ENCODE measurements at places on chromosomes 11 and 22.

DNA sequence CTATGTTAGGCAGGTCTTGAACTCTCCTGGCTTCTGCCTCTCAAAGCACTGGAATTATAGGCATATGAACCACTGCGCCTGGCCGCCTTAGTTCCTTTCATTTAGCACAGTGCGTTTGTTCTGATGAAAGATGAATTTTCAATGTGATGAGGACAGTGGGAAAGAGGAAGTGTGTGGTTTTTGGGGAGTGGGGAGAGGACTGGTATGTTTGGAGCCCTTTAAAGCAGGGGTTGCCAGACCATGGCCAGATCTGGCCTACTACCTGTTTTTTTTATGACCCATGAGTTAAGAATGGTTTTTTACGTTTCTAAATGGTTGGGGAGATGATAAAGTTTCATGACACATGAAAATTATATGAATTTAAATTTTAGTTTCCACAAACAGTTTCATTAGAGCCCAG is 12.5 kb downstream of the ATXN10 start:
- DNase-seq, result no peak

GRCh38 chr11:46006418-46007070 is 84.1 kb downstream of the LARGE2 start:
- no peak for DNase-seq

GRCh38 chr11:304915-305843 is 2.4 kb upstream of the IFITM2 start:
- DNase-seq, result peak; percentile 79

GRCh38 chr22:46071451-46072109 is 78.7 kb upstream of the PPARA start:
- peak; percentile 96 for DNase-seq

DNA sequence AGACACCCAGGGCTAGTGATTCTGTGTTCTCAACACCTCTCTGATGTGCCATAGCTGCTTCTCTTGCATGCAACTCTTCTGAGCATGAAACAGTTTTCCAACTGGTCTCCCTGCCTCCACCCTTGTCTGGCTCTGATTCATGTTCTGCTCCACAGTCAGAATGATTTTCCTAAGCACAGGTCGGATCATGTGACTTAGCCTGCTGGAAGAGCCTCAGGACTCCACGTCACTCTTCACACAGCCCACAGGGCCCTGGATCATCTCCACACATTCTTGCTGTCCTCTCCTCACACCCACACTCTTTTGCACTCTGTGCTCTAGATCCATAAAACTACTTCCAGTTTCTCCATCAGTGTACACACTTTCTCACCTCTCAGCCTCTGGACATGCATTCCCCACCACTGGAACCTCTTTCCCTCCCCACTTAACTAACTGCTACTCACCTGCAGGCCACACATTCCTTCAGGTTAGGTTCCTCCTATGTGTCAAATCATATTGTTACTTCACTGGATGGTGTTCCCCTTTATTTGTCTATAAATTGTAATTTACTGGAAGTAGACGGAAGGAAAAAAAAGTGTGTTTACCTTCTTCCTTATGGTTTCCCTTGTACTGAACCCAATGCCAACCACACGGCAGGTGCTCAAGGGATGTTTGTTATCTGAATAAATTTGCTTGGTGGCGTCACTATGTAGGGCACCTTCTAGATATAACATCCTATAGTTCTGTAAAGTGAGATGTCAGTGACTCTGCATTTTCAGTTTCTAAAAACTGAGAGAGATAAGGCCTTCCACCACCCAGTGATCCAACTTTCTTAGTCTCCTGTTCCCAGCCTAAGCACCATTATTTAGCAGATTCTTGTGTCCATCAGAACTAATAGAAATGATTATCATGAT is 133.7 kb downstream of the ETS1 start:
- DNase-seq, result no peak

DNA sequence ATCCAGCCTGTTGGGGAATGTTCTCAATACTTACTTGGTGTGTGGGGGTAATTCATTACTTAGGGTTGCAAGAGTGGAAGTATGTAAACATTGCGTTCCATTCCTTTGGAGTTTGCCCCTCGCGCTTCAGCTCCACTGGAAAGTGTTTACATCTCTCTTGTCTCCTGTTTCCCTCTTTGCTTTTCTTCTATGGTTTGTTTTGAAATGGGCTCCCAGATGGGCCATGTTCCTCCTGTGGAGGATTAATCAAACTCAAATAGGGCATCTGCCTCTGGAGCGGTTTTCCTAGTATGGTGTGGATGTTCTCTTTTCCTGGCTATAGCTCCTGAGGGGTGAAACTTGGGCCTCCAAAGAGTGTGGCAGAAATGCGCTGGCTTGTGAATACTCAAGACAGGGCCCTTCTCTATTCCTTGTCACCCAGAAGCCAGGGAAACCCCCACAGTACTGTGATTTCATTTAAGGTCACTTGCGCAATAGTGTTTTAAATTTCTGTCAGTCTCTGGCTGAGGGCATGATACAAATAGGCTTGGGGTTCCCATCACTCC is 51.9 kb downstream of the CD44 start:
- no peak for DNase-seq

DNA sequence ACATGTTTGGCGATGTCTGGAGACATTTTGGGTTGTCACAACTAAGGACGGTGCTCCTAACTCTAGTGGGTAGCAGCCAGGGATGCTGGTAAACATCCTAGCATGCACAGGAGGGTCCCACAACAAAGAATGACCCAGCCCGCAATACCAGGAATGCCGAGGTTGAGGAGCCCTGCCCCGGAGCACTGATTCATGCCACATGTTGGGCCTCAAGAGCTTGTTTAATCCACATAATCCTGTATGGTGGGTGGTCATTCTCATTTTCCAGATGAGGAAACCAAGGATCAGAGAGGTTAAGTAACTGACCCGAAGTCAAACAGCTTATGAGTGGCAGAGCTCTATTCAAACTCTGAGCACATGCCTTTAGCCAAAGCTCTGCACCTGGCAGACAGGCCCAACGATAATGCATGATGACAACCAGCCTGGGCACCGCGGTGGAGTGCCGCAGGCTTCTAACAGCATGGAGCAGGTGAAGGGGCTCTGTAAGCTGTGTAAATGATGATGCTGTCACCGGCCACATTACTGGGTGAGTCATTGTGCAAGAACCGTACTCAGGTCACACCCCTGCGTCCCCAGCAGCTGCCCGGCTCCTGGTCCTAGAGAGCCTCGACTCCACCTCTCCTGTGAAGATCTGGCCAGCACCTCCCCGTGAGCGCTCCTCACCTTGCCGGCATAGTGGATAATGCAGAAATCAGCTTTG is 58.6 kb downstream of the APOL1 start:
- no peak for DNase-seq

GRCh38 chr22:31346733-31347250 is 646 bp upstream of the PATZ1 start:
- DNase-seq, result peak; percentile 80

- no peak for DNase-seq
These were observed 108.6 kb downstream of the FBXO7 start for GRCh38 chr22:32583074-32583682.

GRCh38 chr11:131584785-131585592 is 214.6 kb downstream of the NTM start:
- DNase-seq, result no peak

- DNase-seq, result no peak
These were observed 224.5 kb downstream of the ADAMTS15 start for GRCh38 chr11:130672911-130673310.

DNA sequence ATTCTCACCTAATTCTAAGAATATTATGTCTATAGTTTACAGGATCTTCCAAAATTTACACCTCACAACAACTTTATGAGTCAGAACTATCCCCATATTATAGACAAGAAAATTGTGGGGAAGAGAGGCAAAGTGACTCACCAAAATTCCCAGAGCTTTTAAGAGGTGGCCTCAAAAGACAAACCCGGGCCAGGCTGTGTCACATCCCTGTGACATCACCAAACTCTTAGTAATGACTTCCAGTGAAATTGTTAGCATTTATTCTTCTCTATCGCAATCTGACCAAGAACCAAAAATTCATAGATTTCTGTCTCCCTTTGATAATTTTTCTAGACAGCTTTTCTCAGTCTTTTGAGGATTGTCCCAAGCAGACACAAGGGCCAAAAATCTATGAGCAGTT is 134.3 kb downstream of the SNX19 start:
- no peak for DNase-seq

- no peak for DNase-seq
These were observed 21.2 kb downstream of the PACSIN2 start for GRCh38 chr22:42993651-42994275.

DNA sequence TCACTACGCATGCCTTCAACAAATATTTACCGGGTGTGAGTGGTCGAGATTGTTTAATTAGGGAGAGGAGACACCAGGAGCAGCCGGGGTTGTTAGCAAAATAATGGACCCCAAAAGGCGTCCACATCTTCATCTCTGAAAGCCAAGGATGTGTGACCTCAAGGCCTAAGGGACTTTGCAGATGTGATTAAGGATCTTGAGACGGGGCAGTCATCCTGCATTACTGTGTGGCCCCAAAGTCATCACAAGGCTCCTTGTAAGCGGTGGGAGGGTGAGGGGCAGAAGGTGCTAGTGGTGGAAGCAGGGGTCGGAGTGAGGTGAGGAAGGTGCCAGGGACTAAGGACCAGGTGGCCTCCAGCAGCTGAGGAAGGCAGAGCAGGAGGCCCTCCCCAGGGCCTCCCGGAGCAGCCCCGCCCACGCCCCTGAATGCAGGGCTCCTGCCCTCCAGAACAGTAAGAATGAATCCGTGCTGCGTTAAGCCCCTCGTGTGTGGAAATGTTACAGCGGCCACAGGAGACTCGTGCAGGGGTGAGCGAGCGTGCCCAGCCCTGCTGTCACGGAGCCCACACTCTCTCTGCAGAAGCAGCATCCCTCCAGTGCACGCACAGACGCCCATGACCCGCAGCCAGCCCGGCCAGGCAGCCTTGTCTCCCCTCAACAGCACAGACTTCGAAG is 83.5 kb downstream of the CELSR1 start:
- no peak for DNase-seq

DNA sequence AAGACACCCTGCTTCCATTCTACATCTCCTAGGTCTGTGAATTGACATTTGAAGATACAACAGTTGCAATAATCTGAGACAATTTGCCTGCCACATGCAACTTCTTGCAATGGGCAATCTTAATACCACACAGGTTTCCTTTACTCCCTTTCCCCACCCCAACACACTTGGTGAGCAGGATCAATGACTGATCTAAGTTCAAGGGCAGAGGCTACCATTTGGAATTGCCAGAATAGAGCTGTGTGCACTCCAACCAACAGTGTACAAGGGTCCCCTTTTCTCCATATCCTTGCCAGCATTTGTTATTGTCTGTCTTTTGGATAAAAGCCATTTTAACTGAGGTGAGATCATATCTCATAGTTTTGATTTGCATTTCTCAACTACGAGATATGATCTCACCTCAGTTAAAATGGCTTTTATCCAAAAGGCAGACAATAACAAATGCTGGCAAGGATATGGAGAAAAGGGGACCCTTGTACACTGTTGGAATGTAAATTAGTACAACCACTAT is 2.9 kb upstream of the NNMT start:
- DNase-seq, result no peak

GRCh38 chr11:94549146-94549545 is 5.4 kb downstream of the FUT4 start:
- no peak for DNase-seq

GRCh38 chr22:17083811-17084441 is 874 bp upstream of the IL17RA start:
- no peak for DNase-seq

GRCh38 chr11:36374726-36375125 is 78.6 kb downstream of the PRR5L start:
- DNase-seq, result no peak

DNA sequence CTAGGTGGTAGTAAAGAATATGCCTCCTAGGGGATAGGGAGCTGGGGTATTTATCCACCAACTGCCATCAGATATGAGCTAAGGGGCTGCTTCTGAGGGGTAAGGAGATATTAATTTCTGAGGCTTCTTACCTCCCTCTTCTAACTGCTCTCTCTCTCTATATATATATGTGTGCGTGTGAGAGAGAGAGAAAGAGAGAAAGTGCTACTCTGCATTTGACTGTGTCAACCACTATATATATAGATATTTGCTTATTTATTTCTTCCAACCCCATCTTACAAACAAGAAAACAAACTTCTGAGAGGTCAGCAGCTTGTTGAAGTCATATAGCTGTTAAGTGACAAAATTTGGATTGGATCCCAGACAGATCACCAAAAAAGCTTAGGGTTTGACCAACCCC is 5.9 kb upstream of the HEPACAM start:
- DNase-seq, result no peak

DNA sequence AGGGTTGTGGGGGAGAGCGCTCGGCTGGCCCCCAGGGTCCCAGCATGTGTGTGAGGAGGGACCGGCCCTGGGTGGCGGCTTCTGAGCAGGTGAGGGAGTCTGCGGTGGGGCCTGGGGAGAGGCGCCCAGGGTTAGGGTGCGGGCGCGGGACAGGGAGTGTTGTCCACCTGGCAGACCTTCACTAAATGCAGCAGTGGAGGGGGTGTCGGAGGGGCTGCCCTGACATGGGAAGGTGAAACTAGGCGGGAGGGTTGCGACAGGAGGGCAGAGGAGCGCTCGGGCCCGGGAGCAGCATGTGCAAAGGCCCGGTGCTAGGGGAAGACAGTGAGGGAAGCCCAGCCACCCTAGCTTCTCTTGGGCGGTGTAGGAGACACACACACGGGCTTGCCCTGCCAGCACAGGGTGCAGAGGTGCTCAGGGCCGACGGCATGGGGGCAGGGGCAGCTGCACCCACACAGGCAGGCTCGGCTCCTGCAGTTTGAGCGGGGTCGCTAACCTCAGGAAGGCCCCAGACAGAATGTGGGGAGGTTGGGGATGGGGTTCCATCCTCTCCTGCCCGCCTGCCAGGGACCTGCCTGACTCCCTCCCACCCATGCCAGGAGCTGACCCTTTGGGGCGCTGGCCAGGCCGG is 22.2 kb downstream of the OTUB1 start:
- DNase-seq, result no peak

DNA sequence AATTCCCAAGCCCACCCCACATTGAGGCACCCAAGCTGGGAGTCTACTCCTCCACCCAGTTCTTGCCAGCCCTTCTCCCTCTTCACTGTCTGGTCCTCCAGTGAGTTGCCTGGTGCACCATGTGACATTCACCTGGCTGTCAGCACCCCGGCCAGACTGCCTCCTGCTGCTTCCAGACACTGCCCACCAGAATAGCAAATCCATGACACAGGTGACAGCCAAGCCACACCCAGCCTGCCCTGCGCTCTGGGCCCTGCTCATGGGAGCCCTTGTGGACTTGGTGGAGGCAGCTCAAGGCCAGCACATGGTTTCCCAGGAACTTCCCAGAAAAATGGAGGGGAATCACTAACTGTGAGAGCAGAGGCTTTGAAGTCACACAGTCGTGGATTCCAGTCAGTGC is 96.3 kb upstream of the CSNK2A3 start:
- DNase-seq, result no peak

DNA sequence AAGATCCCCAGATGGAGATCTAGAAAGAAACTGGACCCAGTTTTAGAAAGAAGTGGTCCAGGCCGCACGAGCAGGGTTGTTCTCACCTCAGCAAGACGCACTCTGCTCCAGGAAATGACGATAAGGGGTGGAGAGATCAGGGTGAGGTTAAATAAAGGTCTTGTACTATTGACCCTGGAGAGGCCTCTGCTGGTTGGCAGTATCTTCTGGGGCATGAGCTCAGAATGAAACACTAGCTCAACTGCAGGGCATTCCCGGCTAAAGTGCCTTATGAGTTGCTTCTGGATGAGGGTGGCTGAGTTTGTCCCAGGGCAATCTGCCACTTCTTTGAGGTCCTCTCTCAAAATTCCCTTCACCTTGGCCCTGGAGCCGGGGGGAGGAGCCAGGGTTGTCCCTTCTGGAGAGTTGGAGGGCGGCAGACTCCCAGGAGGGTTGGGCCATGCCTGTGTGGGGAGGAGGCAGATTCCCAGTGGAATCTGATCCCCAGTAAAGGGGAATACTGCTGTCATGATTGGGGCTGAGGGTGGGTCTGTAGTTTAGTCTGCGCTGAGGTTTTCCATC is 10.9 kb downstream of the USP2 start:
- DNase-seq, result peak; percentile 81
